Stimulated activated CD4-positive, alpha-beta T cell treated with anti-CD3 and anti-CD28 coated beads, Interleukin-1b, Interleukin-23, amount 100 ng/mL, for 48 hours (primary cell): ENCODE measurements at places on chromosomes 6 and 20.

DNA sequence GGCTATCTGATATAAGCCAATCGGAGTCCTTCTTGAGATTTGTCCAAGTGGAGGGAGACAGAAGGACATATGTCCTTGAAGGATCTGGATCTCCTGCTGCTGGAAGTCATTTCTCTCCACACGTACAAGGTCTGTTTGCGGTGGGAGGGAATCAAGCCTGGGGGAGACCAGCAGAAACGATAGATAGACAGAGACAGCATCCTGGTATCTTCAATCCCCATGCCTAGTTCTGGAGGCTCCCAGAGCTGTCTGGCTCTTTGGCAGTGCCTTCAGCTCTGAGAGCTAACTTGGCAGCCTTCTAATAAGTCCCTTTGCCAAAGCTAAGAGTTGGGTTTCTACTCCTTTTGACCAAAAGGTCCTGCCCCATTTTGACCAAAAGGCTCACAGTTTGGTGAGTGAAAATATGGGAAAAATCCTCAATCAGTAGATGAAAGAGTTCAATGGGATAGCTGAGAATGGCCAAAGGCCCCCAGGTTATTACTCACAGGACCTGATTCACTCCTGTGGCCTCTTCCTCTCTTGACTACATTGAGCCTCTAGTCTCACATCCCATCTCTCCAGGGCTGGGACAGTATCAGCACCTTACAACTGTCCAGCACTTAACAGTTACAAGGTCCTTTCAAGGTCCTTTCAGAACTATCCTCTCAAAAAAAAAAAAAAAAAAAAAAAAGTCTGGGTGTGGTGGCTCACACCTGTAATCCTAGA lies 20.3 kb downstream of the AARS2 start:
- no peak for DNase-seq

GRCh38 chr6:38171997-38172738 lies 352.6 kb downstream of the ZFAND3 start:
- DNase-seq: no peak

- DNase-seq: peak; percentile 63
These were observed 2.1 kb upstream of the RBM38 start for GRCh38 chr20:57388953-57389694.

DNA sequence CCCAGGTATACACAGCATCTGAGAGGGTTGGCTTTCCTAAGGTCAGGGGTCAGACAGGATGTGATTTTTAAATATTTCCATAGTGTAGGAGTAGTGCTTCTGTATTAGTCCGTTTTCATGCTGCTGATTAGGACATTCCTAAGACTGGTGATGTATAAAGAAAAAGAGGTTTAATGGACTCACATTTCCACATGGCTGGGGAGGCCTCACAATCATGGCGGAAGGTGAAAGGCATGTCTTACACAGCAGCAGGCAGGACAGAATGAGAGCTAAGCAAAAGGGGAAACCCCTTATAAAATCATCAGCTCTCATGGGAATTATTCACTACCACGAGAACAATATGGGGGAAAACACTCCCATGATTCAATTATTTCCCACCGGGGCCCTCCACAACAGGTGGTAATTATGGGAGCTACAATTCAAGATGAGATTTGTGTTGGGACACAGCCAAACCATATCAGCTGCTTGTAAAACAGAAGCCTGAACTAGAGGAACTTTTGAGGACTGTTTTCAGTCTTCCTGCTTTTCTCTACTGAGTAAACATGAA lies 91.0 kb upstream of the MEI4 start:
- DNase-seq: no peak

- DNase-seq: no peak
These were observed 1286.0 kb upstream of the GJE1 start for GRCh38 chr6:140846503-140847261.

DNA sequence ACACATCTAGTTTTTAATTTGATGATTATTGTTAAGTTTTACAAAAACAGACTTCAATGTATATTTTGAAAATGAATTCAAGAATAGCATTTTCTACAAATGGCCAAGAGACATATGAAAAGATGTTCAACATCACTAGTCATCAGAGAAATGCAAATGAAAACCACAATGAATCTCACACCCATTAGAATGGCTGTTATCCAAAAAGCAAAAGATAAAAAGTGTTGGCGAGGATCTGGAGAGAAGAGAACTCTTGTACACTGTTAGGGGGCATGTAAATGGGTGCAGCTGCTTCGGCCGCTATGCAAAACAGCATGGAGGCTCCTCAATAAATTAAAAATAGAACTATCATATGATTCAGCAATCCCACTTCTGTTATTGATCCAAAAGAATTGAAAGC lies 185.8 kb upstream of the CCN2 start:
- DNase-seq: no peak
